ENCODE measurements at places on chromosomes 3 and 15. TPM values are rescaled to one million over a fixed set of nuclear protein-coding genes. Genes with fewer than 3 reads are reported as not detected.

DNA sequence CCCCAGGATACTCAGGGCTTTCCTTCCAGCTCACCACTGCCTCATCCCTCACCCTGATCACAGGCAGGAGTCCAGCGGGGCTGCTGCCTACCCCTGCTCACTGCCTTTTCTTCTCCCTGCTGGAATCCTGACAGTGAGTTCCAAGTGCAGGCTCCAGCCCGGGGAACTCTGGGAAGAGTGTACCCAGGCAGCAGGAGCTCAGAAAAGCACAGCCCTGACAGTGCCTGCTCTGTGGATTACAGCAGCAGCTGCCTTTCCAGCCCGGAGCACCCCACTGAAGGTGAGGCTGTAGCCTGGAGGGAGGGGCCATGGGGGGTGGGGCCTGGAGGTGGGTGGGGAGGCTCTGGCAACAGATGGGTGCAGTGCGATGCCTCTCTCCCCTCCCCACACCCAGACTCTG is 6.1 kb upstream of the JMJD7 start:
- DNase-seq, result no peak

- DNase-seq, result no peak
These were observed 22.3 kb downstream of the CFAP92 start for GRCh38 chr3:128971421-128972100.

GRCh38 chr3:15493436-15493835 is 28.1 kb downstream of the COLQ start:
- DNase-seq, result no peak

DNA sequence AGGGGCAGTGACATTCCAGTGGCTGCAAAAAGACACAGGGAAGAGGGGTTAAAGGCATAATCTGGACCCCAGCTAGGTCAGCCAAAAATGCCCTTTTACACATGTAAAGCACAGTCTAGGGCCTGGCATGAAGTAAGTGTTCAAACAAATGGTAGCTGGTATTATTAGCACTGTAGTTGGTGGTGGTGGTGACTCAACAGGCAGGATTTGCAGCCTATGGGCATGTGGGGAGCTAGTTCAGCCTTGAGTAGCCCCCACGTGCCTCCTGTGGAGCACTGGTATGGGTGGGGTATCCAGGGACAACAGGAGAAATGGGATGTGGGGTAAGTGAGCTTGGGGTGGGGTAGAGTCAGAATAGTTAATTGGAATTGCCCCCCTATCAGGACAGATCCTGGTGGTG is 27.6 kb downstream of the DNASE1L3 start:
- DNase-seq, result no peak

GRCh38 chr3:36305929-36306520 is 74.3 kb upstream of the STAC start:
- no peak for DNase-seq

- DNase-seq, result peak; percentile 94
These were observed 48.9 kb downstream of the RASGRF1 start for GRCh38 chr15:79041601-79042168.

DNA sequence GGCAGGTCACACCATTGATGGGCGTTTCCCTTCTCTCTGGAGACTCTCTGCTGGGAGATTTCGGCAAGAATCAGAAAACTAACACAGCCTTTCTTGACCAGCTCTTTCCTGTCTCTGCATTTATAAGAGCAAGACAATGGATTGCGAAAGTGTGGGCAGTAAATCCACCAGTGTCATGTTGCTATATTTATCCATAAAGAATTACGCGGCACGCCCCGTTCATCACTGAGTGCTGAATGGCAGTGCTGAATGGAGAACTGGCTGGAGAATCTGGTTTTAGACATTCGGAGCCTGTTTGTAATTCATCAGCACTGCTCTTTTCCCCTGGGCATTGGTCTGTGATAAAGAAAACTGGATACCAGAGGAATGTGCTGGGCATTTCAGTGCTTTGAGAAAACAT is 2.0 kb upstream of the CEMIP start:
- no peak for DNase-seq

DNA sequence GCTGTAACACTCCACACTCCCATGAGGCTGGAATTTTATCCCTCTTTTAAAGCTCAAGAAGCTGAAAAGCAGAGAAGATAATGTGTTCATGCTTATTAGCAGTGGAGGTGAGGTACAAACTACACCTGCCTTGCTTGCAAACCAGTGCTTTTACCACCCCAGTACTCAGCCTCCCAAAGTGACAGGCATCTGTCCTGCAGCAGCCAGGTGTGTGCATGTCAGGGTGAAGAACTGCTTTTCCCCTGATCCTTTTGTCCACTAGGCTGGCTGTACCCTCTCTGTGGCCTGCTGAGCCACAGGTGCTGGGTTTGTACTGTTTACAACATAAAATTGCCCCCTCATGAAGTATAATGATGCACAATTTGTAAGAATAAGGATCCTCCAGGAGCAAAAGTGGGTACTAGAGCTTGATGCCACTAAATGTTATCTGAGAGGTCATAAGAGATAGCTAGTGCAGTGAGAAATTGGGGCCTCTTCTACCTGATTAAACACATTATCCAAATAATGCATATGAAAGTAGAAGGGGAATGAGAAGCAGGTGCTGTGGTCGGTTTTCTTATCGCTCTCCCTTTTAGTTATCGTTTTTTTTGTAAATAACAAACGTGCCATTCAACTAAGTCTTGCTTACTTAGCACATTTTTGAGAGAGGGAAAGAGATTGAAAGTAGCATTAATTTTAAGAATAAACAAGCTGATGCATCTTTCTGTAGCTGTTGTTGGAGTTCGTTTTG is 39.2 kb upstream of the GADL1 start:
- DNase-seq, result no peak

- no peak for DNase-seq
These were observed 110.2 kb downstream of the RORA start for GRCh38 chr15:61118885-61119284.

GRCh38 chr3:120101624-120102023 is 7.4 kb upstream of the GSK3B start:
- DNase-seq, result no peak

DNA sequence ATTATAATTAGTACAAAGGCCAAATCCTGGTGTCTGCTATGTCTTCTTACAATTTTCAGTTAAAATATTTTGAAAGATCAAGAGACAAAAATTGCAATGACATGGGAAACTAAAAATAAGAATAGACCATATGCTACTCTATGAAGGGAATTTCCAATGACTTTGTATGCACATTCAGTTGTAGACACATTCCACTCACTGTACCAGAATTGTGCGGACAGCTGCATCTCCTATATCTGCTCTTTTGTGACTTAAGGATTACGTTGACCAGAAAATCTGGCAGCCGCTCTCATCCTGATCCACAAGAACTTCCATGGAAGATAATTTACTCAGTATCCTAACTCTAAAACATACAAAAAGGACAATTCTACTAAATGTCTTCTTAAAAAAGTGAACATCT is 493.9 kb upstream of the KCNMB2 start:
- no peak for DNase-seq

DNA sequence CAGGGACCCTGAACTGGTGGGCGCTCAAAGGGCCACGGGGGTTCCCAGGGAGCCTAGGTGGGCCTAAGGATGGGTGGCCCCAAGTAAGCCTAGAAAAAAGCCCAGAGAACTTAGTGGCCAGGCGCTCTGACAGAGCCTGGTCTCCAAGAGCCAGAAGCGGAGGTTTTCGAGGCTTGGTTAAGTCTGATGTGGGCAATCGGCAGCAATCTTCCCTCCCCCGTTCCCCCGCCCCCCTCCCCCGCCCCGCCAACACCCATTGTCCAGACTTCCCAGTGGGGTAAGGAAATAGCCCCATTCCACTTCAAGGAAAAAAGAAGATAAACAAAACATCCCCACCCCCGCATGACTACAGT is 6.7 kb downstream of the EOMES start:
- no peak for DNase-seq

DNA sequence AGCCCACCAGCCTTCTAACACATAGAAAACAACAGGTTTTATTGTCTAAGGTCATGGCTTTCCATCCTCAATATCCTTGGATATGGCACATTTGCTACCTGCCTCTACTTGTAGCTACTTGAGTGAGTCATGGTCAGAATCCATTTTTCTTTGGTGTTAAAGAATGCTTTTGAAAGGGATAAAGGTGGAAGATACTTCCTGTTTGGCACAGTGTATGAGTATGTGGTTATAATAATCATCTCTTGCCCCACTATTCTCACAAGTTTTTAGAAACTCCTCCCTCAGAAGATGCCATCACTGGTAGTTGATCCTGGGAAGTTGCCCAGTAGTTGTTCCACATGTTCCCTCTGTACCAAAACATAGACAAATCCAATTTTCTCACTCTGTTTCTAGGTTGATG is 508.6 kb upstream of the IL12A start:
- no peak for DNase-seq

GRCh38 chr3:79947469-79947868 is 179.7 kb upstream of the ROBO1 start:
- DNase-seq, result no peak

DNA sequence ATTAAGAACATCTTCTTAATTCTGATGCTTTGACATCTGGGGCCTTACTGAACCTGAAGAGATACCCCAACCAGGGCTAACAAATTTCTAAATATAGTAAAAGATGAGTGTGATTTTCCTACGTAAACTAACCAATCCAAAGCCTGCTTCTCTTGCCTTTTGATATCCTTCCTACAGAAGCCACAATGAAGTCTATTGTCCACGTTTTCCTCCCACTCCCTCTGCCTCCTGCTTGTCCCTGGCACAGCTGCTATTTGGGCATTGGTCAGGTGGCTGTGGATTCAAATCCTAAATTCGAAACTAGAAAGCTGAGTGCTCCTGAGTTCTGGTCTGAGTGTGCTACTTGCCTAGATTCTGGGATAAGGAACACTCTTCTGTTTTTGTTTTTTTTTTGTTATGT is 17.4 kb upstream of the MKRN3 start:
- no peak for DNase-seq

DNA sequence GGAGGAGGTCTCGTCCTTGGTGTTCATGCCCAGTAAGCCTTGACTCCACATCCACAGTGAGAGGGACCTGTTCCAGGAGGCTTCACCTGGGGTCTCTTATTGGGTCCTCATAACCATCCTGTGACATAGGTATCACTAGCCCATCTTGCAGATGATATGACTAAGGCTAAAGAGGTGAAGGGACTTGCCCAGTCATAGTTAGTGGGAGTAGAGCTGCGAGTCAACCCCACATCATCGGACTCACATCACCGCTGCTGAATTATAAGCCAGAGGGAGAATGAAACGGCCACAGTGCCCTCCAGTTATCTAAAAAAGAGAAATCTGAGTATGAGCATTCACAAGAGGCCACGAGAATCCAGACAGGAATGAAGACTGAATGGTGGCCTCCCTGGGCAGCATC is 66.0 kb downstream of the MESD start:
- DNase-seq, result no peak

- DNase-seq, result no peak
These were observed 13.6 kb upstream of the UTS2B start for GRCh38 chr3:191343913-191344312.

DNA sequence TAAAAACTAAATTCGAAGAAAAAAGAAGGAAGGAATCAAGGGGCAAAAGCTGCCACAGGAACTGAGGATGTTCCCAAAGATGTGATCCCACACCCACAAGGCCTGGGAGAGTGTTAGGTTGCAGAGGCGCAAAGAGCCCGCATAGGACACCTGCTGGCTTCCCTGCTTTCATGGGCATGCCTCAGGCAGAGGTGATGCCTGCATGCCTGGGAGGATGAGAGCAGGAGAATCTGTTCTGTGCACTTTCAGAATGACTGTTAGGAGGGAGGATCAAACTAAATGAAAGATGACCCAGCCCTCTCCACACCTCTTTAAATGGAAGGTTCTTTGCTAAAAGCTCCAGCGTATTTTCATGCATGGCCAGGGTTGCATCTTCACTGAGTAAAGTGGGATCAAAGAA is 162.4 kb downstream of the PLCL2 start:
- DNase-seq, result no peak

DNA sequence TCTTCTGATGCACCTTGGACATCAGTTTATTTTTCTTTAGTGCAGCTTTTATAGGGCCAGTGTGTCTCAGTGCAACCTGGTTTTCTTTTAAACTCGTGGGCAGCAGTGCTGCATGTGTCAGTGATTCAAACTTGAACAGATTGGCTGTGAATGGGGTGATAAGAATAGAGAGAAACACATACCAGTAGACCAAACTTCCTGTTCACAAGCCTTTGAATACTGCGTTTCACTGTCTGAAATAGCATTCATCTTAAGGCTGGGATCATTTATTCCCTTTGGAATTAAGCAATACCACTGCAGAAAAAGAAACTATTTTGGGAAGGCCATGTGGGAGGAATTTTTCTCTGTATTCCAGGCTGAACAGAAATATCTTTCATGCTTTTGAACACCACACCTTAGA is 51.7 kb downstream of the PHLDB2 start:
- DNase-seq, result no peak

DNA sequence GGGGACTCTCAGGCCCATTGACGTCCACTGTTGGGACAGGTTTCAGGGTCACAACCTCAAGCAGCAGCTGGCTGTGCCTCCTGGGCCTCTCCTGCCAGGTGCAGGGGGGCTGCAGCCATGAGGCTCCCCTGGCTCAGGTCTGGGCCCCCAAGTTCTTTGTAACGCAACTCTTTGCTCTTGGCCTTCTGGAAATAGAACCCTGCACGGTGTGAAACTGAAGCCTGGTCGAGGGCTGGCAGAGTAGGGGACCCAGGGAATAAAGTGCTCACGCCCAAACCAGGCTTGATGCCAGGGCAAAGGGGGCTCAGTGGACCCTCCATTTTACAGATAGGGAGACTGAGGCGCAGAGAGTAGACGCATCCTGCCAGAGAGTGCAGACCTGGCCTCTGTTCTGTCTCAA is 771 bp downstream of the CALML4 start:
- no peak for DNase-seq

GRCh38 chr3:60027335-60027734 is 977.5 kb upstream of the CFAP20DC start:
- no peak for DNase-seq

DNA sequence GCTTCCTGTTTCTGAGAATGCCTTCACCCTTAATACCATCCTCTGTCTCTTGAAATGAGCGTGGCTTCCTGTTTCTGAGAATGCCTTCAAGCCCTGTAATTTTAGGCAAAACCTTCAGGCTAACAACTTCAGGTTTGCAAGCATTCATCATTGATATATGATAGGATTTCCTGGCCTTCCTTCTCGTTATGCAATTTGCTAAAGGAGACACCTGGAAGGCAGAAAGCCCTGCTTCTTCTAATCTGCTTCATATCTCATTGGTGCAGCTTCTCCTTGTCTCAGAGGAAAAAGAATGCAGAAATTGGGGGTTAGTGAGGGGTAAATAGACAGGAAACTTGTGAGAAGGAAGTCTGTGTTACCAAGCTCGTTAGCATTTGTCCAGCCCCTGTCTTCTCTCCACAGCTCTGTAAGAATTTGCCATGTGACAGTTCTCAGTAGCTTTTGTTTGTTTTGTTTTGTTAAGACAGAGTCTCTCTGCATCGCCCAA is 7.3 kb downstream of the ARL6IP5 start:
- no peak for DNase-seq

Gene SNTN
- not detected for total RNA-seq

Gene TM4SF18
- total RNA-seq, result 8.3 TPM

Gene RAB11A
- 91.4 TPM for total RNA-seq

Gene HMCES
- 14.6 TPM for total RNA-seq

Gene SLC22A13
- 1.4 TPM for total RNA-seq

Gene CHRM5
- total RNA-seq, result 0.27 TPM

Gene ARL14
- not detected for total RNA-seq

Gene ANKRD34C
- total RNA-seq, result 2.4 TPM

Gene RLBP1
- total RNA-seq, result 0.18 TPM

Gene XYLB
- total RNA-seq, result 12.0 TPM

Gene STRIT1
- not detected for total RNA-seq
